ENCODE measurements at places on chromosomes 3 and 15. TPM values are rescaled to one million over a fixed set of nuclear protein-coding genes. Genes with fewer than 3 reads are reported as not detected.
A peak's percentile ranks its signal among the peaks of the same experiment; 100 is the strongest.

DNA sequence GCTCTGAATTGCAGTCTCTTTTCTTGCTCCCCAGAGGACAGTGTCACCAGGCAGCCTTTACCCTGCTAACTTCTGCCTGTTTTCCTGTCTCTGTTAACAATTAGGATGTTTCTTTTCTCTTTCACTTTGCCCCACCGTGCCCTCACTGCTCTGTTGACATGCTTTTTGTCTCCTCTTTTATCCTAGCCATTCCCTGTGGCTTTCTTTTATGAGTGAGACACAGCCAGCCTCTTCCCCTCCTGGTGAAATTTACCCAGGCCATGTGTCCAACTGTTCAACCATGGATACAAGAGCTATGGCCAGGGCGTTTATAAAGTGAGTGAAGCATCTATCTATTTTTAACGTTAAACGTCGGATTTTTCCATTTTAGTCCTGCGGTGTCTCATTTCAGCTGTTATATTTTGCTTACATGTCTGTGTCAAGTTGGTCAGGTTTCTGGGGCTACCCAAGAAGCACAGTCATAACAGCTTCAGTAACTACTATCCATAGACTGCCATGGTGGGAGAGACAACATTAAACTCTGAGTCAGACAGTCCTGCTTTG, 443.2 kb upstream of the AZI2 start:
- DNase-seq, result no peak

- no peak for DNase-seq
Measured at GRCh38 chr3:197376020-197376419, 77.6 kb upstream of the DLG1 start.

- DNase-seq, result no peak
Measured at GRCh38 chr15:68997050-68997449, 17.4 kb upstream of the NOX5 start.

- no peak for DNase-seq
Measured at GRCh38 chr3:141303481-141304223, 64.7 kb upstream of the ZBTB38 start.

DNA sequence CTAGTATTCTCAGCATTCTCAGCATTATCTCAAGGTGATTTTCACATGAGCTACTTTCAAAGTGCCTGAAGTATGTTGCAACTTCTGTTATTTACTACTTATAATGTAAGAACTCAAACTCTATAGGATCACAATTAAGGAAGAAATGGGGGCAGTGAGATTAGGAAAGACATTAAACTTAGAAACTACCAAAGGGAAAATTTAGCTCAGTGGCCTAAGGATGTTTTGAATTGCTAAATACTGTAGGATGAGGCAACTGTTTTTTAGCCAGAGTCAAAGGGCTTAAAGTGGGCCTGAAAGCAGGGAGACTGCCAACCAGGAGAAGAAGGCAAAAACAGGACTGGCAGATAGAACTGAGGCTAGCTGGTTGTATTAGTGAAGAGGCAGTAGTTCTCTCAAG, 55.5 kb upstream of the MBNL1 start:
- DNase-seq, result no peak

GRCh38 chr15:67066041-67066958, 898 bp downstream of the SMAD3 start:
- no peak for DNase-seq

DNA sequence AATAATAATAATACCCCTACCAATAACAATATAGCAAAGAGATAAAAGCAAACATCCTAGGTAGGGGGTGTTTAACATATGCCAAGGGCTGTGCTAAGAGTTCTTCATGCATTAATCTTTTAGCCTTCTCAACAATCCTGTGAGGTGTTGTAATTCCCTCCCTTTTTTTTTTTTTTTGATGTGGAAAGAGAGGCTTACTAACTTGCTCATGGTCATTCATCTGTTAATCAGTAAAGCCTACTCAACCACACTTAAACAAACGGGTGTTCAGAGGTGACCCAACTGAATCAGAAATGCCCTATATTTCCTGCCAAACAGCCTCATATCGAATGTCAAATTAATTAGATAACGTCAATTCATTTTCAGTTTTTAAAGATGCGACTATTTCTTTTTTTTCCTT, 232.1 kb downstream of the CTNNB1 start:
- peak; percentile 71 for DNase-seq

DNA sequence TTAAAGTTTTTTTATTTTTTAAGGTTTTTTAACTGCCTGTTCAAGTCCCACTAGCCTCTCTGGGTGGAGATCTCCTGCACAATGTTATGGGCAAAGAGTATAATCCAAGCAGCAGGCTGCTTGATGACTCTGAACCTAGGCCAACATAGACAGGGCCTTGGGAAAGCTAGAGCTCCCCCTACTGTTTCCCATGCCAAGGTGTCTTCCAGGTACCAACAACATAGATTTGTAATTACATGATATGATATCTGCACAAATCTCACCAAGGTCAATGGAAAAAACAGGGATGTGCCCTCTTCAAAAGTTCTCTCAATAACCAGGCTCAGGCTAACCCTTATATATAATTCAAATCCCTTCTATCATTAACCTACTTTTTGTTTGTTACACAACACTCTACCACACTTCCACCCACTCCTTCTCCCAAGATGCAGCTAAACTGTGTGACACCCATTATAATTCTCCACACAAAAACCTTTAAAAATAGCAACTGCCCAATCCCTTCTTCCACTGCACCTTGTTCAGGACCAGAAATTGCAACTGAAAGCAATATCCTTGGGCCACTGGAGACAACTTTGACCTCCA, 43.8 kb downstream of the RBM15B start:
- no peak for DNase-seq

GRCh38 chr15:60744826-60745460, 266.0 kb upstream of the ICE2 start:
- DNase-seq, result no peak

The PGBD4 gene
- 0.43 TPM for total RNA-seq

The NRG4 gene
- not detected for total RNA-seq

The FANCD2OS gene
- total RNA-seq, result not detected

The RNF7 gene
- total RNA-seq, result 115 TPM

The HTR3E gene
- not detected for total RNA-seq

Data from epithelial cell of proximal tubule (primary cell).